ENCODE measurements at places on chromosomes 11 and 22. TPM values are rescaled to one million over a fixed set of nuclear protein-coding genes. Genes with fewer than 3 reads are reported as not detected.

C11orf97 gene
- not detected for total RNA-seq

PRODH gene
- total RNA-seq = 16.1 TPM

DNA sequence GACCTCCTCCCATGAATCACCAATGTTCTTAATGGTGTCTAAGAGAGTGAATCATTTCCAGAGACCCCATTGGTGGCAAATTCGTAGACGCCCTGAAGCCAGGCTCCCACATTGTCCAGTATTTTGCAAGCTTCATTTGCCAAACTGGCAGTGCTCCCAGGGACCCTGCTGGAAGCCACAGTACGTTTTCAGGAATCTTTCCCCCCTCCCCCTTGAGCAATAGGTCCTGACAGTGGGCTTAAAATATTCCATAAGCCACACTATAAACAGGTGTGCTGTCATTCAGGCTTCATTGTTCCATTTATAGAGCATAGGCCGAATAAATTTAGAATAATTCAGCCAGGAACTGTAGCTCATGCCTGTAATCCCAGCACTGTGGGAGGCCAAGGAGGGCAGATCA is 125.3 kb downstream of the MORC2 start:
- peak; percentile 8 for DNase-seq

GRCh38 chr11:1810761-1811160 is 24.0 kb upstream of the SYT8 start:
- no peak for DNase-seq

DNA sequence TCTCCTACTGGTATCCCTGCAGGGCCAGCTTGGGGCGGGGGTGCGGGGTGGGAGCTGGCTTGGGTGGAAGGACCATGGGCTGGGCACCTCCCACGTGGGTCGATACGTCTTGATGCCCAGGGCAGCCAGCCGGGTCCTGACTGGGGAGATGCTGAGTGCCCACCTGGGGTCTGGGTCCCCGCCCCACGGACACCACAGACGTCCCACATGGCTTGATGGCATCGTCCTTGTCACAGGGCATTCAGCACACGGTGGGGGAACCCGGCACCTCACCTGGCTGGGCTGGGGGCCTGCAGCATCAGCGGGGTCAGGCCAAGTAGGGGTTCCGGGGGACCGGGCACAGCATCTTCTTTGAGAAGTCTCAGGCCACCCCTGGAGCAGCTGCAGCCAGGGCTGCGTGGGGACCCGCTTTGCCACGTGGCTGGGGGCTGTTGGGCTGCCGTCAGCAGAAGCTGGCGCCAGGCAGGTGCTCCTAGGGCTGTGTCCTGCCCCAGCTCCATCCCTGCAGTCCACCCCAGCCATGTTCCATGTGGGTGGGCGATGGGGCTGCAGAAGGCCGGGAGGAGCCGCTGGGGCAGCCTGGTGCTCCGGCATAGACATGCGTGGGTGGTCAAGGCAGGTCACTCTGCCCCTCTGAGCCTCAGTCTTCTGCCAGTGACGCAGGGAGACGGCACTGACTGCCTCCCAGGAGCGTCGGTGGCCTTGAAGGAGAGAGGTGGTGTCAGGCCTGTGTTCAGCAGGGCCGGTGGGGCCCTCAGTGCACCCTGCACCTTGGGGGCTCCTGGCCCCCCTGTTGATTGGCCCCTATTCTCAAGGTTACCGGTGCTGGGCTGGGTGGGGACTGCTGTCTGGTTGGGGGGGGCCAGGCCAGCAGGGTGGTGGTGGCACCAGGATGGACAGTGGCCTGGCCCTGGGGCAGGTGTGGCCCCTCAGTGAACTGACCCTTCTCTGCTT is 8.4 kb downstream of the SELENOO start:
- no peak for DNase-seq

HPX gene
- 1.5 TPM for total RNA-seq

GRCh38 chr11:30447058-30447640 is 124.2 kb downstream of the ARL14EP start:
- no peak for DNase-seq

- no peak for DNase-seq
Measured at GRCh38 chr11:92259861-92260260, 35.2 kb downstream of the FAT3 start.

GRCh38 chr11:125141686-125142535 is 22.6 kb upstream of the PKNOX2 start:
- DNase-seq = peak; percentile 80

TESMIN gene
- total RNA-seq = 9.7 TPM

- DNase-seq = no peak
Measured at GRCh38 chr11:73384125-73384441, 7.9 kb downstream of the RELT start.

GRCh38 chr22:24875862-24876506 is 70.0 kb downstream of the SGSM1 start:
- no peak for DNase-seq

GRCh38 chr11:14454861-14455632 is 44.6 kb downstream of the COPB1 start:
- DNase-seq = no peak

TMA7B gene
- total RNA-seq = not detected

OR52I1 gene
- total RNA-seq = not detected

DNA sequence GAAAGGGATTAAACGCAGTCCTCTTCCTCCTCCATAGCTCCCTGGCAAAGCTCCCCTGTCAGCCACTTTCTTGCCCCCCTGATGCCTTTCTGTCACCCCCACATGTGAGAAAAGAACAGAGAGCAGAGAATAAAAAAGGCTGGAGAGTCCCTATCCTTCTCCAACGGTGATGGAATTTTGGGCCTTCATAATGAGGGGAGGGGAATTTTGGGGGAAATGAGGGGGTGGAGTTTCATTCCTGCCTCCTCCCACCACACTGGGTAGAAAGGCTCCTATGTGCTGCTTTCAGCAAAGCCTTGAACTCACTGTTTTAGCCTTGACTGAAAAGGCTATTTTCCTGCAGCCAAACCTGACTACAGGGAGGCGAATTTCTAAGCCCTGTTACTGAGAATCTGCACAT is 59.3 kb downstream of the C11orf58 start:
- no peak for DNase-seq

HTR3B gene
- total RNA-seq = 0.17 TPM

GRCh38 chr22:30047364-30047738 is 32.9 kb upstream of the HORMAD2 start:
- peak; percentile 31 for DNase-seq

- no peak for DNase-seq
Measured at GRCh38 chr11:75260396-75261170, 20.0 kb downstream of the TPBGL start.

DNA sequence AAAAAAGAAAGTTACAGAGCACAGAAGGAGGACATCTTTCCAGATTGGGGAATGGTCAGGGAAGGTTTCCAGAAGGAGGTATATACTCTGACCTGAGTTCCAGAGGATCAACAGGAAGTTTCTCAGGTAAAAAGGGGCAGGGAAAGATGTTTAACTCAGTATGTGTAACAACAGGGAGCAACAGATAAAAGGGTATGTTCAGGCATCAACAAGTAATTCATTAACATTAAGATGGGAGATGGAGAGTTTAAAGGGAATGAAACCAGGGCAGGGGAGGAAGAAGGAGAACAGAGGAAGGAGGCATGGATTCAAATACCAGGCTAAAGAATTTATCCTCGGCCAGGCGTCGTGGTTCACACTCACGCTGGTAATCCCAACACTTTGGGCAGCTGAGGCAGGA is 2.5 kb upstream of the DENND5A start:
- peak; percentile 22 for DNase-seq

DNA sequence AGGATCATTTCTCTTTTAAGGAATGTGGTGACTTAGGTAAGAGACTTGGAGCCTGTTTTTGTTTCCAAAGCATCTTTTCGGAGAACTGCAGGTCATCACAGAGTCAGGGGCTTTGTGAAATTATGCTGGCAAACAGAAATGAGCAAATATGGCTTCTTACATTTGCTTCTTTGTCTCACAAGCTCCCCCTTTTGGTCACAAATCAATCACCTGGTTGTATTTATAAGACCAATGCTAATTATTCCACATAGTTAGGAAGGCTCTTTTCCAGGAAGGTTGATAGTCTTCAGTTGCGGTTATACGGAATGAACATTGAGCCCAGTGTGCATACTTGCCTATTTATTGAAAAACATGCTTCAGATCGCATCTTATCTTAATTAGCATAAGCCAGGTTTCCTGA is 34.6 kb upstream of the CEP126 start:
- DNase-seq = no peak

- DNase-seq = no peak
Measured at GRCh38 chr11:75823415-75823814, 8.4 kb downstream of the UVRAG start.

OR52A1 gene
- not detected for total RNA-seq

GRCh38 chr22:37244114-37244921 is at the start of gene RAC2:
TSS of gene RAC2 (minus strand) at chr22:37244269. CDS start at chr22:37244148, 121 bp downstream.
- no peak for DNase-seq

DNA sequence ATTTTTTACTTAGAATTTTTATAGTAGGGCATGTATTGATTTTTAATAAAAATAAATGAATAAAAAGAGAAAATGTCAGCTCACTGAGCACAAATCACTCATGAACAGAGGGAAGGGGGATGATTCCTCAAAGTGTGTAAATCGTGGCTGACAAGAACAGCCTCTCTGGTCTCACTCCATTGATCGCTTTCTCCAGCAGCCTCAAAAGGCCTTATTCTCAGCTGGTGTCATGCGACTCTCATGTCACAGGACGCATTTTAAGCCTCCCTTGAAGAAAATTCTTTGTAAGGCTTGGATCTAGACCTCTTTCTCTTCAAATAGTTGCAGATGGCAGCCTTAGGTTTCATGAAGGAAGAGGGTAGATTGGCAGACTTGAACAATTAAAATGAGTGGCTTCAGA is 33.9 kb upstream of the SLC5A12 start:
- no peak for DNase-seq

IFITM10 gene
- total RNA-seq = 7.4 TPM

DNA sequence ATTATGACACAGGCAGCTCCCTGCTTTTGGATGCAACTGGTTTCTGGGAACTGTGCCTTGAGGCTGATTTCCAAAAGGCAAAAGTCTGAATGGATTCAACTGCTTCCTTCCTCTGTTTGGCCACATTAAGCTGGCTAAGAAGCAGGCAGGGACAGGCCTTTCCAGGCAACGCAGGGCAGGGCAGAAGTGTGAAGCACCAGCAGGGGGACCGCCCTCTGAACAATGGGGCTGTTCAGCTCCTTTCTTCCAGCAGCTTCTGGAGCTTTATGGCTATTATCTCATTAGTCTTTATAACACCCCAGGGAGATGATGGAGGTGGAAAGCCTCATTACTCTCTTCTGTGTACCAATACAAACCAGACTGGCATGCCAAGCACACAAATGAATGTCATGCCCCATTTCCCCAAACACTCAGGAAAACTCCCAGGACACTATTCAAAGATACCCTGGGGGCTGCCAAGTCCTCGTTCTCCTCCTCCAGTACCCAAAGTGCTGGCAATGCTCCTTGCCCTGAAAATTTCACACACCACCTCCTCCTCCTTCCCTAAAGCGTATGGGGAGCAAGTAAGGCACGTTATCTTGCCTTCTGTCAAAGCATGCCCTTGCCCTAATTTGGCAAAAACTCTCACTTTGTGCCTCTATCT is 21.3 kb downstream of the MORC2 start:
- no peak for DNase-seq

- DNase-seq = no peak
Measured at GRCh38 chr22:46240907-46241306, 9.2 kb downstream of the CDPF1 start.

- DNase-seq = no peak
Measured at GRCh38 chr22:30483169-30483568, 11.4 kb upstream of the SEC14L3 start.

- DNase-seq = no peak
Measured at GRCh38 chr11:130118165-130118564, 41.4 kb upstream of the ST14 start.

OR5F1 gene
- total RNA-seq = not detected

DNA sequence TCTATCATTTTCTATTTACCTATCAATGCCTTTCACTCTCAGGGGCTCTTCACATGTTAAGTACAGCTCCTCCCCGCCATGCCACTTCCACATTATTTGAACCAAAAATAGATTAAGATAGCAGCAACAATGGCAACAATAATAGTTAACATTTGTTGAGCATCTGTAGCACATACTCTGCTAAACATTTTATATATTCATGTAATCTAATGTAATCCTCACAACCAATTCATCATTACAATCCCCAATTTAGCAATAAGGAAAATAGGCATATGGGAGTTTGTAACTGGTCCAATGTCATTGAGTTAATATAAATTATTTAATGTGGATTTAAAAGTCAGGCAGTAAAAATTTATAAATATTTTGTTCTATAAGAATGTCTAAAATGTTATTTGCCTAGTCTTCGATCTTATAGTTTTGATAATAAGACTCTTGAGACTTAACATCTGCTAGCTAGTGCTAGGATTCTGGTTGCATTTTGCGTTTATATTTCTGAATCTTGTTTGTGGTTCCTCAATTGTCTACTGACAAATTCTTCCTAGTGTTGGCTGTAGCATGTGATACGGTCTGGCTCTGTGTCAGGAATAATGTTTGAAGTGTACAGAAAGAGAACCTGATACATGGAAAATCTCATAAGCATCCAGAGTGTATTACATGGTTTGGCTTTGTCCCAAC is 621.5 kb upstream of the LUZP2 start:
- no peak for DNase-seq

ABCC8 gene
- total RNA-seq = 80.5 TPM

MS4A15 gene
- not detected for total RNA-seq

DNA sequence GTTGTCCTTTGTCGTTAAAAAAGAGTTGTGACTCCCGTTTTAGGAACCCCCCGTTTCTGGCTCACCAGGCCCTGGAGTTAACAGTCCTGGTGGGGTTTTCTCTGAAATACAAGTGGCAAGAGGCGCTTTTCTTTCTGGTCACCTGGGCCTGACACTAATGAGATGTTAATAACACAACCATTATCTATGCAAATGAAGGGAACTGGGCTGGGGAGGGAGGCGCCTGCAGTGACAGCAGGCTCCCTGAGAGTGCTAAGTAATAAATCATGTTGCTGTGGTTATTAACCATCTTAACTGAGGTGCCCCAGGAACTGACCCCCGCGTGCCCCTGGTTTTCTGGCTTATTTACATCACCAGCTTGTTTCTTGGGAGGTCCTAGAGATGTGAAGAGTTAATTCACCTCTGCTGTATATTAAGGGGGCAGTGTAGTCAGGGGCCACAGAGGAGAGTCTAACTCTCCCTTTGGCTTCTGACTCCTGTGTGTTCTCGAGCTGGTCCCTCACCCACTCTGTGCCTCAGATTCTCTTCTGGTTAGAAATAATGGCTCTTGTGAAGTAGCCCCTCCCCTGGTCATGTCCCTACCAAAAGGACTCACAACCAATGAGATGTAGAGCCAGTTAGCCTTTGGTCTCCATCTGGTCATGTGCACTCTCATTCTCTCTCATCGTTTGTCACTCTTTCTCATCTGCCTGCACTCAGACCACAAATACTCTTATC is 276.6 kb upstream of the CADM1 start:
- DNase-seq = no peak

- no peak for DNase-seq
Measured at GRCh38 chr22:45442116-45442515, 28.6 kb downstream of the RIBC2 start.

RAB39A gene
- 3.4 TPM for total RNA-seq

EXT2 gene
- 62.7 TPM for total RNA-seq

DNA sequence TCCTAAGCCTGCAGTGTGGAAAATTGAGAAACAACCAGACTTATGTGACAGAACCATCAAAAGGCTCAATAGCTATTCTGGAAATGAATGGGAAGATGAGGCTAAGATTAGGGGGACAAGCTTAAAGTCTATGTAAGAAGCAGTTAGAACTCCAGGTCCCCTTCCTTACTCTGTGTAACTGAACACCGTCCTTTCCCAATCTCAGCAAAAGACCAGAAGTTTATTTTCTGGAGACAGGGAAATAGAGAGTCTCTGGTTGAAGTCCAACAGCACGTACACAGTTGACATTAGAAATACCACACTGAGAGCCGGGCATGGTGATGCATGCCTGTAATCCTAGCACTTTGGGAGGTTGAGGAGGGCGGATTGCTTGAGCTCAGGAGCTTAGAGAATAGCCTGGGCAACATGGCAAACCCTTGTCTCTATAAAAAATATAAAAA is 93.9 kb downstream of the CD44 start:
- DNase-seq = no peak
